ENCODE measurements at places on chromosomes 11 and 22.

DNA sequence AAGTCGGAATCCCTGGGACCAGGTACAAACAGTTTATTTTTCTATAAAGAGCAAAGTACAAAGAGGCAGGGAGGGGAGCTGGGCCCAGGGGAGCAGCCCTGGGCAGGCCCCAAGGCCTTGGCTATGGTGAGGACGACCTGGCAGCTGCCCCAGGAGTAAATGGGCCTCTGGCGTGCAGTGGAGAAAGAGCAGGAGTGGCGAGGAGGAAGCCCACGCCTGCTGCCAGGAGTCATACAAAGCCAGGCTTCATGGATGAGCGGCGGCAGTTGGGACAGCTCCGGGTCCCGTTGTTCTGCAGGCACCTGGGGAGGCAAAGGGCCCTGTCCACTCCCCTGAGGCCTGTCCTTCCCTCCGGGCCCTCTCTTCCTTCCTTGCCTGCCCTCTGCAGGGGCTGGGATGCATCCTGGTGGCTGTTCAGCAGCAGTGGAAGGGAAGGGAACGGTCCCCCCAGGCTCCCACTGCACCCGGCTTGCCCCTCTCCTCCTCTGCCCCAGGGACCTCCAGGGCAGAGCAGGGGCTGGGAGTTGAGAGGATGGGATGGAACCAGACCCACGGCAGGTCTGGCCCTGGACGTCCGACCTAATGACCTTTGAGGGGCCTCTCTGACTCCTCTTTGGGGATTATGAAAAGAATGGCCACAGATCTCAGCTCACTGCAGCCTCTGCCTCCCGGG is 11.1 kb downstream of the RAPSN start:
- DNase-seq = no peak

GRCh38 chr11:35525501-35526175 is at the start of gene PAMR1:
Gene PAMR1, minus strand, starts transcription at chr11:35525616. Its CDS starts 31 bp downstream, at chr11:35525585.
- DNase-seq = no peak

- no peak for DNase-seq
Measured at GRCh38 chr11:36193290-36193619, 96.0 kb downstream of the COMMD9 start.

GRCh38 chr11:58770166-58770565 is 38.4 kb upstream of the GLYAT start:
- no peak for DNase-seq

GRCh38 chr22:20204311-20204710 is 53.5 kb upstream of the CCDC188 start:
- DNase-seq = no peak

DNA sequence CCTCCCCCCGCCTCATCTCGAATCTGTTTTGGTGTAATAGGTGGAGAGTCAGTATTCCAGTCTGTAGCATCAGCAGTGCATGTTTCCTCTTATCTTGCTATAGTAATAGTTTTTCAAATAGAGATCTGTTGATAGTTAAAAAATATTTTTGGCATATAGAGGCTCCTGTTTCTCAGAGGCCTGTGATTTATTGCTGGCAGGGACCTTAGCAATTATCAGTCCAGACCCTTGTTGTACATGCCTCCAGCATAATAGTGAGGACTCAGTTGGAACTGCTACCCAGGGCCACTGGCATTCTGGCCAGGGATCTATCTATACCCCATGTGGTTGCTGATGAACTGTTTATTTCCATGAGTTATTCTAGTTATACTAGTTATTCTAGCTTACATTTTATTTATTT is 52.6 kb downstream of the SPECC1L start:
- no peak for DNase-seq

Data from cerebellar nuclear complex (tissue), 1 donor.